Amniotic stem cell (primary cell): ENCODE measurements at places on chromosomes 12 and 14.

DNA sequence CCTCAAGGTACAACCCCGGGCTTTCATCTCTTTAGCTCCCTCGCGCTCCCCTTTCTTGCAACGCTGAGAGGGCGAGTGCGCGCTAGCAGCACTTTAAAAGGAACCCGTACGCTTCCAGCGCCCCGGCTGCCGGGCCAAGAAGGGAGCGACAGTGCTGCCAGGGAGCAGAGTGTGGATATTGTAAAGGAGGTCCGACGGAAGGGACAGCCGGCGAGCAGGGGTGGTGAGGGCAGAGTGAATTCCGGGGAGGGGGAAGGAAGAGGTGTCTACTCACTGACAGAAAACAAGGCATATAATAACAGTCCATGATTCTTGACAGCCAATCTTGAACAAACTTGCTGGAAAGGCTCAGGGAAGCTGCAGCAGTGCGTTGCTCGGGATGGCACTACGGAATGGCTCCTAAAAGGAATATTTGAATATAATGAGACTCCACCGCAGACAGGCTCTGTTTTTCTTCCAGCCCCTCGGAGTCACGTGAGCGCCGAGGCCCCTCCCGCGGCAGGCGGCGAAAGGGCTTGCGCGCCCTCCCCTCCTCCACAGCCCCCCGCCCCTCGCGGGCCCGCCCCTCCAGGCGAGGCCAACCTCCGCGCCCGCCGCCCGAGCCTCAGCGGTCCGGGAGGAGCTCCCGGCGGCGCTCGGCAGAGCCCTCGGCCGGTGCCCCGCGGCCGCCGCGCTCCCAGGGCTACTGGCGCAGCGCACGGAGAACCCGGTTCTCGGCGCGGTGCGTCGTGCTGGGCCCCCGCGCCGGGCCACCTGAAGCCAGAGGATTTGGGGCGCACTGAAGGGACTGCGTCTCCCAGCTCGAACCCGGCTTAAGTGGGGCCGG is 3.4 kb downstream of the BMP4 start:
- peak; percentile 56 for DNase-seq

- DNase-seq, result no peak
Measured at GRCh38 chr12:98893126-98893674, 248.1 kb downstream of the APAF1 start.

DNA sequence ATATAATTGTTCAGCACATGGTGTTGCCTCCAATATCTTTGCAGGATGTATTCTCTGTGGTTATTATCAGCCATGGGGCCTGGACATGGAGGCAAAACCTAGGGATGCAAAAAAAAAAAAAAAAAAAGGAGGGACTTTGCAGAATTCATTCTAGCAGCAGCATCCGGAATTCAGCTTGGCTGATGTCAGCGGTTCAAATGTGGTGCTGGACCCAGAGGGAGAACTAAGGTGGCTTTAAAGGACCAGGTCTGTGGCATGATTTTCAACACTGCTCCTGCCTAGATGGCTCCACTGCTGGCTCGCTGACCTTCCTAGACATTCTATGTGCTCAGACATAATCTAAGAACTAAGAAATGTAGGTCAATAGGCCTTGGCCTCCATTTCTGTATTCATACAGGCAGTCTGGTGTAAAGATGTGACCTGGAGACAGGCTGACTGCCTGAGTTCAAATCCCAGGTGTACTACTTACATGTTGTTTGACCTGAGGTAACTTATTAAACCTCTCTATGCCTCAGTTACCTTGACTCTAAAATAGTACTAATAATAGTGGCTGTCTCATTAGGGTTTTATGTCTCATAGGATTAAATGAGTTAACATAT is 108.6 kb downstream of the PPM1A start:
- DNase-seq, result no peak

GRCh38 chr12:56080556-56081138 is 682 bp downstream of the ERBB3 start:
- DNase-seq, result no peak

DNA sequence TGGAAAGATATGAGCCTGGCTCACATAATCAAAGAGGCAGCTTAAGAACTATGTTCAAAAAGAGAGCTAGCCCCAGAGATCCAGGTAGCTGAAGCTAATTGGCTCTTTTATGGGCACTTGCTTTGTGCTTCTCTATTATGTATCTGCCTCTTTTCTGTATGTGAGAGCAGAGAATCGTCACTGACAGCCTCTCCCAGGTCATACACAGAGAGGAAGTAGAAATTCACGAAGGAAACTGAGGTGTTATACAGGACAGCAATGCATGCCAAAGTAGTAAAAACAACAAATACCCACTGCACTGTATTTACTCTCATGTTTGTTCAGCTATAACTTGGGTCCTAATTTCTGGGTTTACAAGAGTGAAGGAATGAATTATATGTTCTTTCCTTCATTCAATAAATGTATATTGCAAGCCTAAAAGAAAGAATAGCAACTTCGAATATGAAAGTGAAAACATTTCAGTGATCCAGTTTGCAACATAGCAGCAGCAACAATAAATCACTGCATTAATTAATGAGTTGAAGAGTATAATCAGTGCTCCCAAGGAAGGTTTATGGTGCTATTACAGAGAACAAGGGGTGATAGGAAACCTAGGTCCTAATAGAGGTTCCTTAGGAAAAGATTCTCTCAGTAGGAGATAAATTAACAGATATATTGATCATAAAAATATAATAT is 47.1 kb upstream of the ATXN7L3B start:
- DNase-seq, result no peak

- no peak for DNase-seq
Measured at GRCh38 chr12:79367032-79367589, 323.7 kb downstream of the PAWR start.
